ENCODE measurements at places on chromosomes 12 and 14.

DNA sequence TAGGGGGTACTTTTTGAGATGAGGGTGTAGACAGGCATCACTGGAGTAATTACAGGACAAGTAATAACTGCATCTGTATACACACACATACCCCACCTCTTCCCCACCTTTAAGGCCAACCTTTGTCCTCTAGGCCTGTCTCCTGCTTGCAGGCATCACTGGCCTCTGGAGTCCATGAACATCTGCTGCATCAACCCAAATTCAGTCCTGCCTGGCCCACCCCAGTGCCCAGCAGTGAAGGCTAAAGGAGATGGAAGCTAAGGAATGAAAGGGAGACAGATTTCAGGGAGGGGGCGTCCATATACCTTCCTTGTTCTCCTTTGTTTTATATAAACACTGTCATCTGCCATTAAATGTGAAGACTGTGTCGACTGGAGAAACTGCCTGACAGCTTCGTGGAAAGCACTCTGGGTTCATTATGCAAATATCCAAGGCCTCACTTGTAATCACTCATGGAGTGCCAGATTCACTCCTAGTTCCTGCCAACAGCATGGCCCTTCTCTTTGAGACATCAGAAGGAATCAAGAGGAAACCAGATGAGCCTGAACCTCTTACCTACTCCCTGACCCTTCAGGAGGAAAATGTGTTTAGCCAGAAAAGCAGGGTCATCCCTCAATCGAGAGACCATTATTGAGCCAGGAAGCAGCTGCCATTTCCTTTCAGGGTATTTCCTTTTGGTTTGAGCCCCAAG lies 64.4 kb downstream of the SERPINA3 start:
- no peak for DNase-seq

GRCh38 chr14:63454436-63454835 lies 88.7 kb downstream of the PPP2R5E start:
- no peak for DNase-seq

GRCh38 chr14:70013271-70013873 lies 134.2 kb downstream of the SMOC1 start:
- no peak for DNase-seq

- DNase-seq, result no peak
Measured at GRCh38 chr12:23534196-23534595, 415.3 kb downstream of the SOX5 start.

DNA sequence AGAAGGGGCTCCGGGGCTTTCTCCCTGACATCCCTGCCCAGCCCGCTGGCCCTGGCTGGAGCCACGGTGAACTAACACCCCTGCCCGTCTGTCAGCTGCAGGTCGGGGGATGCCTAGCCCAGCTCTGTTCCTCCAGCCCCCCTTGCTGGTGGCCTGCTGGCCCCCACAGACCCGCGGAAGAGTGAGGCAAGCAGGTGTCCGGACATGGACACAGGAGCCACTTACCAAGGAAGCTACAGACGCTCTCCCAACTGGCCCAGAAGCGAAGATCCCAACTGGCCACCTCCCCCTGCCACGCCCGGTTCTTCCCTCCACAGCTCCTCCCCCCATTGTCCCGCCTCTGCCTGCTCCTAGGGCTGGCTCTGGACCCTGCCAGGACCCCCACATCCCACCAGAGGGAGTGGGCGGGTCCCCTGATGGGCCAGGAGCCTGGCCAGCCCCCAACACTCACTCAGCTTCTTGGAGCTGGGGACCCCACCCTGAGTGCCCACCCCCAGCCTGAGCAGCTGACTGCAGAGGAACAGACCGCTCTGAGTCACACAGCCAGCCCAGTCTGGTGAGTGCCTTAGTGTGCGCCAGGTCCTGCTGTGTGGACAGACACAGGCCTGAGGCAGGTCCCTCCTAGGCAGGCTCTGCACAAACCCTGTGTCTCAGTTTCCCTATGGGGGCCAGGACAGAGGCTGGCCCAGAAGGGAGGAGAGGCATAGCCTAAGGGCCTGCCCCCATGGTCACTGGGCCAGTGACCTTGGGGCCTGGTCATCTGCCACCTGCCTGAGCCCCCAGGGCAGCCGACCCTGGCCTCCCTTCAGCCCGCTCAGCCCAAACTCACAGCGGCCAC lies 7.7 kb downstream of the AHNAK2 start:
- DNase-seq, result no peak

- no peak for DNase-seq
Measured at GRCh38 chr14:32370714-32371113, 41.6 kb downstream of the AKAP6 start.

- DNase-seq, result no peak
Measured at GRCh38 chr12:54210400-54210790, 21.6 kb upstream of the SMUG1 start.

GRCh38 chr12:20629414-20630156 lies 65.5 kb upstream of the SLCO1C1 start:
- DNase-seq, result no peak

- DNase-seq, result no peak
Measured at GRCh38 chr14:33381717-33382116, 443.0 kb downstream of the NPAS3 start.

GRCh38 chr12:92759634-92760268 lies 57.0 kb downstream of the PLEKHG7 start:
- DNase-seq, result no peak

- DNase-seq, result peak; percentile 68
Measured at GRCh38 chr14:106586098-106586704, 1059.8 kb downstream of the TMEM121 start.

DNA sequence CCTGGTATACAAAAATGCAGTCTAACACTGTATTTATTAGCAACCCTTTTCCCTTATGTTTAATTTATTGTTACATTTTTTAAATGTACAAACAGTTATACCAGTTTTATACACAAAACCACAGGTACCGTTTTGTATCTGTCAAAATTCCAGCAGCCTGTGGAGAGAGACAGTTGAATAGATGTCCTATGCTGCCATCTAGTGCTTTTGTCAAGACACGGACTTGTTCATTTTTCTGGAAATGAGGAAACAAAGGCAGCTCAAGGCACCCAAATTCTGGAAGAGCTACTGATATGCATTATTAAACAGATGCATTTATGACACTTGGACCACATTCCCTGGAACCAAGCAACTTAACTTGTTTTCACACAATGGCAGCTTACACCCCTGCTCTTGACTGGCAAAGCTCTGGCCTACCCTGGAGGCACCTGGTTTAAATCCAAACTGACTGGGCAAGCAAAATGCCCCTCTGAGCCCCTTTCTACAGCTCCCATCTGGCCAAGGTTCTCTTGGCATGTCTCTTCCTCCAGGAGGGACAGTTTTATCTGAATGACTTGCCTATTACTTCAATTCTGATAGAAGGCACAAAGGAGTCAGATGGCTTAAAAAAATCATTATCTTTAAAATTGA lies 286.9 kb upstream of the PRKD1 start:
- no peak for DNase-seq

- no peak for DNase-seq
Measured at GRCh38 chr12:9936591-9936990, 4.4 kb upstream of the CLEC2A start.

DNA sequence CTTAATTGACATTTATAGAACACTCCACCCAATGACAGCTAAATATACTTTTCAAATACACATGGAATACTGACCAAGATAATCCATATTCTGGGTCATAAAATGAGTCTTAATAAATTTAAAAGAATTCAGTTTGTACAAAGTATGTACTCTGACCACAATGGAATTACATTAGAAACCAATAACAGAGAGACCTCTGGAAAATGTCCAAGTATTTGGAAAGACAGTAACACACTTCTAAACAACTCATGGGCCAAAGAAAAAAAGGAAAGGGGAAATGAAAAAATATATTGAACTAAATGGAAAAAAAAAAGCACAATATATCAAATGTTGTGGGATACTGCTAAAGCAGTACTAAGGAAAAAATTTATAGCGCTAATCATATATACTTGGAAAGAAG lies 52.0 kb downstream of the CRACR2A start:
- no peak for DNase-seq

GRCh38 chr14:61642614-61642982 lies 52.7 kb upstream of the HIF1A start:
- DNase-seq, result no peak

DNA sequence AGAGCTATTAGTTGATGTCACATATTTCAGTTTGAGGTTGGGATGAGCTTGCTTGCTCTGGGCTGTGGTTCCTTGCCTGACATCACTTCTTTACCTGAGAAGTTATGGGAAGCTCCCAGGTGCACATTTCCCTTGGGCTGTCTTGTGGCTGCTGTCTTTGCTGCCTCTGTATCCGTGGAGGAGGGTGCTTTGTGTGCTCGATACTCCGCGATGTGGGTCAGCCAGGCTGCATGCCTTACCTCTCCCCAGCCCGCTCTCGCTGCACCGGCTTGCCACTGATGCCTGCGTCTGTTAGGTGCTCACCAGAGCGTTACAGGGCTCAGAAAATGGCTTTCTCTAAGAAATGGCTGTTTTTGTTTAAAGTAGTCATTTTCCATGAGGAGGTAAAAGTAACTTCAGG lies 19.6 kb downstream of the PELI2 start:
- no peak for DNase-seq

- DNase-seq, result no peak
Measured at GRCh38 chr14:105391541-105391940, 6.8 kb upstream of the TEX22 start.

GRCh38 chr12:27821259-27821973 lies 41.4 kb upstream of the MANSC4 start:
- peak; percentile 46 for DNase-seq

GRCh38 chr12:119840582-119840981 lies 36.5 kb downstream of the CIT start:
- DNase-seq, result no peak

DNA sequence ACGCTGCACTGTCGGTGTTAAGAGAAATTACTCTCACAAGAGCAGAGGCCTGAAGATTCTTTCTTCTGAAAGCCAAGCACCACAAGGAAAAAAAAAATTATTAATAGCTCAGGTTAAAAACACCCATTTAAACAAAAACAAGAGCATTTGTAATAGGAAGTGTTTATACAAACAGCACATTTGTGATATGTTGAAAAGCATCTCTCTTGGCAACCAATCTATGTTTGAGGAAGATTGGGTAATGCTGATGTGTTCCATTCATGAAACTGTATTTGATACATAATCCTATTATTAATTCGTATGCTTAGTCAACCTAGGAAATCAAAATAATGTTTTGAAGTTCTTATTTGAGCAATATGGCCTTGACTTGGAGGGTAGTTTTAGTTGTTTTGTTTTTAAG lies 36.5 kb downstream of the SSPN start:
- no peak for DNase-seq

DNA sequence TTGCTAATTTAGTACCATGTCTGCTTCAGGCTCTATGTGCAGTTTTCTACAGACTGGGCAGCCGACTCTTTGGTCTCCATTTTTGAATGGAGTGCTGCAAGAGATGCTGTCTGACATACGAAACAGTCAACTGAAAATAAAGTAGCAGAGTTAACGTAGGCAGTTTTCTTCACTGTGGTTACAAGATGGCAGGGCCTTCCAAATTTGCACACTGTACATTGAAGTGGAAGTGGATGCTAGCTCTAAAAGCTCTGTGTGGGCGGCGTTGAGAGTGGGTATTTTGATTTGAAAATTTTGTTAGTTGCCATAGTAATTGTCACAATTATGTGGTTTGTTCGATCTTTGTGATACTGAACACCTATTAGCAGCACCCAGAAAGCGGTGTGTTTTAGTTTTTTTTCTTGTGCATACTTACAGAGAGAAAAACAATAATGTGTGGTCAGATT lies 154.9 kb upstream of the ATP2B1 start:
- peak; percentile 50 for DNase-seq

- DNase-seq, result no peak
Measured at GRCh38 chr12:54486173-54486867, 11.2 kb upstream of the NCKAP1L start.

DNA sequence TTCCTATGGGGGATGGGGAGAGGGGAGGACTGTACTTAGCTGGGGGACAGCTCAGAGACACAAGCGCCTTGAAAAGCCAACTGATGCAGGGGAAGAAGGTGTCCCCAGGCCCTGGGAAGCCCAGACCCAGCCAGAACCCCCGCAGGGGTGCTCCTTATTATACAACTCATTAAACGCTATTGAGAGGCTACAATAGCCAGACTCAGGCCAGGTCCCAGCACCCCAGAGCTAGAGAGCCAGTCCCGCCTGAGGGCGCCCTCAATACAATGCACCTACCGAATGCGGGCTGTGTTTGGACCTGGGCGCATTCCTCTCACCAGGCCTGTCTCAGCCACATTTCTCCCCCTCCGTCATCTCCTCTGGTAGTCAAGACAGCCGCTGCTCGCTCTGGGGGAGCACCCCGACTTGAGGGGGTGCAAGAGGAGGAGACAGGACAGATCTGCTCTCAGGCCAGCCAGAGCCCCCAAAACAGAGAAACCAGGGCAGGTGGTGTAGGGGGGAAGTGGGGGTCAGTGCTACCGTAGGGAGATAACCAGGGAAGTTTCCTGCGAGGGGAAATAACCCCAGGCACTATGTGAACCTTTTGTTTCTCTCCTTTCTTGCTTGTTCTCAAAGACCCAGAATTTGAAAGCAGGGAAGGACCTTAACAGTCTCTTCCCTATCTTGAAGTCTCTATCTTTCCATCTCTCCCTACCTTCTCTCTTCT lies 6.1 kb upstream of the ASIC1 start:
- DNase-seq, result no peak

DNA sequence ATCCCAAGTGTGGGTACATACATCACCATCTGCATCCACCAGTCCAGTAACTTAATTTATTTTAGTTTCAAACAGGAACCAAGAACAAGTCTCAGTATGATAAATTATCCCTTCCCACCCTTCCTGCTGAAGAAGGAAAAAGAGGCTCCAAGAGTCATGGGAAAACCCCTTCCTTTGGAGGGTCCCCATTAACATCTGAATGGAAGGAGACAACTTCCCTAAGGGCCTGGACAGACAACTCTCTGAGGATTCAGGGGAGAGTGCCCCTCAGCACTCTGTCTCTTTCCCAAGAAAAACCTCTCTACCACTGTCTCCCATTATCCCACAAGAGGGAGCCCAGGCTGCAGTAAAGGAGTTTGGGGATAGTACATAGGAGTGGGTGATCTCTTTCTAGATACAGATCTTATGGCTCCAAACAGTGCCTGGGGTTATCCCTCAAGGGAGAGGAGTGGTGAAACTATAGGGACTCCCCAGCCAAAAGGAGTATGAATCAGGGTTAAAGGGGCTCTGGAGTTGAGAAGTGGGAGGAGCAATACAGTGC lies 6.2 kb downstream of the WNT10B start:
- no peak for DNase-seq

GRCh38 chr14:53882684-53883083 lies 73.9 kb downstream of the BMP4 start:
- no peak for DNase-seq
